Effector memory CD8-positive, alpha-beta T cell (primary cell): ENCODE measurements at places on chromosomes 1 and 21.

GRCh38 chr1:7747605-7748004 lies 23.5 kb upstream of the VAMP3 start:
- H3K27me3 ChIP-seq = peaks cover 15% of the 10 kb centered on the region
- no peak overlapping the region for H3K4me3 ChIP-seq
- H3K36me3 ChIP-seq = peaks cover 13% of the 10 kb centered on the region
- peaks cover under 1% of the 10 kb centered on the region for H3K4me1 ChIP-seq
- H3K27ac ChIP-seq = no peak overlapping the region

GRCh38 chr1:26477446-26478152 lies 5.4 kb downstream of the HMGN2 start:
- peak overlapping the region; percentile 77 for H3K27ac ChIP-seq
- no peak for DNase-seq
- peaks cover 2% of the 10 kb centered on the region for H3K4me1 ChIP-seq
- H3K27me3 ChIP-seq = no peaks in the 10 kb centered on the region

- no peaks in the 10 kb centered on the region for H3K27me3 ChIP-seq
- H3K27ac ChIP-seq = no peak overlapping the region
- H3K36me3 ChIP-seq = no peaks in the 10 kb centered on the region
- no peak overlapping the region for H3K4me3 ChIP-seq
- DNase-seq = no peak
Observed at GRCh38 chr1:196449460-196449859, 158.8 kb downstream of the KCNT2 start.

GRCh38 chr1:214476986-214477870 lies 74.2 kb downstream of the PTPN14 start:
- H3K4me1 ChIP-seq = no peaks in the 10 kb centered on the region
- no peaks in the 10 kb centered on the region for H3K36me3 ChIP-seq
- H3K27ac ChIP-seq = no peak overlapping the region

DNA sequence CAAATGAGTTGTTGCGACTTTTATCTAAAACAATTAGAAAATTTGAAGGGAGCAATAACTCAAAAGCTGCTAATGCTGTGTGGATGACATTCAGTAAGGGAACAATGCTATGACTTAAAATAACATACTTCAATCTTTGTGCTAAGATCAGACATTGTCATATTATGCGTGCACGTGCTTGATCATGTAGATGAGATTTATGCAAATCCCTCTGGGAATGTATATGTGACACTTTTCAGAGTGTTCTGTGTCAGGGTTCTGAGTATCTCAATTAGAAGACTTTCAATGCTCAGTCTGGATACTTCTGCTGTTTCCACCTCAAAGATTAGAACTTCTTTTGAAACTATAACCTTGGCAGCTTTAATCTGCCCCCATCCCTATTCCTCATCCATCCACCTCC lies 18.6 kb upstream of the POU2F1 start:
- DNase-seq = no peak
- H3K27ac ChIP-seq = no peak overlapping the region

DNA sequence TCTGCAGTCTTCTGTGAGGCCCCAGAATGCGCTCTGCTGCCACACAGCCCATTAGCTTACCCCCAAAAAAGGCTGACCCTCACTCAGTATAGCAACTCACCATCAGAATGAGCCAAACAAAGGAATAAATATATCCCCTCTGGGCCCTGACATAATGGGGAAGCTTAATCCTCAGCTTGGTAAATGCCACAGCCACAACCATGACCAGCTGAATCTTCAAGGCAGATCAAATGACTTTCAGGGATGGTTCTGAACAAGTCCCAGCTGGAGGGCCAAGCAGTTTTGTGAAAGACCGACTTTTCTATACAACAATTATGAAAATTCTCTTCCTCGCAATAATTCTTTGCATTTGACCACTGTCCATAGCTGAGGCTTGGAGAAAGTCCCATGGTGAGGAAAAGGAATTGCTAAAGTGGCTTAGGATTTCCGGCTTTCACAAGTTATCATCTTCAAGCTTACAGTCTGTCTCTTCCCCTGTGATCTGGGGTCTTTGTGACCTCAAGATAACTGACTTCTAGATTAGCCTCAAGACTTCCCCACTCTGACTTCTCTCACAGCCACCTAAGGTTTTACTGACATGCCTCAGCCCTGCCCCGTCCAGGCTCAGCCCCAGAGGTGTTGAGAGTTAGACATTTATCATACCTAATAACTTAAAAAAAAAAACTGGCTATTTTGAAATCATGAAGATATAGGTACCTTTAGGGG lies 47.8 kb upstream of the PBX1 start:
- H3K36me3 ChIP-seq = no peaks in the 10 kb centered on the region
- DNase-seq = no peak

DNA sequence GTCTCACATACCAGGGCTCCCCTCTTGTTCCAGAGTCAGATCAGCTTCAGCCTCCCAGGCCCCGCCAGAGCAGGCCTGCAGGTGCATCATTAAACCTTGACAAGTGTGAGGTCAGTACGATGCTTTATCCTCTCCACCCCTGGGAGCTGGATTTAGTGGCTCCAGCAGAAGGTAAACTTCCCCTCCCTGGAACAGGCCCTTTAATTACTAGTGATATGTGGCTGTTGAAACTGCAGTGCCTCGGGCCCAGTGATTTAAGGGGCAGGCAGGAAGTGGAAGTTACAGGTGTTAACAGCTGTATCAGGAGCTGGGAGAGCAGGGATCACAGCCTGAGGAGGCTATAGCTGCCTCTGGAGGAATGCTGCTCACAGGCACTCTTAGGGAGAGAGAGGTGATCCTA lies 132.4 kb upstream of the KLHDC7A start:
- H3K36me3 ChIP-seq = no peaks in the 10 kb centered on the region
- no peak overlapping the region for H3K27ac ChIP-seq
- no peak overlapping the region for H3K4me3 ChIP-seq
- peaks cover 68% of the 10 kb centered on the region for H3K27me3 ChIP-seq
- no peaks in the 10 kb centered on the region for H3K4me1 ChIP-seq

DNA sequence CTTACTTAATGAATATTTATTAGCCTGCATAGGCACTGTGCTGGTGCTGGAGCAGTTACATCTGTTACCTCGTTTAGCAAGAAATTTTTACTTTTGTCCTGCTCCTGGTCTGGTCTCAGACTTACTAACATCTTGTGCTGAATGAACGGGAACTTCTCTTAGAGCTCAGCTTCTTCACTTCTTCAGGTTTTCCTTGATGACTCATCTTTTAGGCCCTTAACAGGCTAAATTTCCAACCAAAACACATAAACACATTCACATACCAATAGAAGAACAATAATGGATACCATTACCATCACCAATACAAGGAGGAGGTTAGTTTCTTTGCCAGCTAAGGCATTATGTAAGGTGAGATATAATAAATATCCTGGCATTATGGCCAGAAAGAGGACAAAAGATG lies 68.9 kb downstream of the IFI44 start:
- no peaks in the 10 kb centered on the region for H3K36me3 ChIP-seq
- no peak overlapping the region for H3K4me3 ChIP-seq
- no peaks in the 10 kb centered on the region for H3K27me3 ChIP-seq
- H3K4me1 ChIP-seq = no peaks in the 10 kb centered on the region
- no peak for DNase-seq

DNA sequence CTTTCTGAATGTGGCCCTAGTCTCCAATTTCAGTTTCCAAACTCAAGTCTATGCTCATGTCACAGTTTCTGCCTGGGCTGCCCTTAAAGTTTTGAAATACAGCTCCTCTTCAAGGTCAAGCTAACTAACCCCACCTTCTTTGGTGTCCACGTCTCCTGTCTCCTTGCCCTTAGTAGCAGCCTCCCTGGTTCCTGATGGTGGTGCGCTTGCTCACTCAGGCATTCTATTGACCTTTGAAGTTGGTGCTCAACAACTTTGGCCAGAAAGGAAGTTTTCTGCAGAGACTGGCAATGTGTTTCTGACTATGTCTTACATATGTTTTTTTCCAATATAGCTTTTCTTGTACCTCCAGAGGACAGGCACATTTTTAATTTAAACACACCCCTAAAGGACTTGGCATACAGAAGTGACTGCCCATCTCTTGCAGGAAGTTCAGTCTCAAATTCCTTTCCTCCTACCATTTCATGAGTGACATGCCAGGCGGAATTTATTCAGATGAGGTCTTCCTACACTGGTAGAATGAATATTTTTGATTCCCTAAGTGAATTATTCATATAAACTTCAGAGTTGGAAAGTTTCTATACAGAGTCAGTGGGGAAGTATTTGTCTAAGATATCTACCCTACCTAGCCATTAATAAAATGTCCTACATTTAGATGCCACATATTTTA lies 364.3 kb upstream of the USP24 start:
- H3K4me3 ChIP-seq = no peak overlapping the region
- DNase-seq = no peak
- no peaks in the 10 kb centered on the region for H3K36me3 ChIP-seq
- H3K27me3 ChIP-seq = peaks cover 27% of the 10 kb centered on the region
- H3K27ac ChIP-seq = no peak overlapping the region

GRCh38 chr21:34882719-34883131 lies 166.4 kb downstream of the RUNX1 start:
- H3K27ac ChIP-seq = no peak overlapping the region
- H3K36me3 ChIP-seq = peaks cover 55% of the 10 kb centered on the region
- no peaks in the 10 kb centered on the region for H3K27me3 ChIP-seq
- no peak for DNase-seq
- peaks cover 33% of the 10 kb centered on the region for H3K4me1 ChIP-seq

DNA sequence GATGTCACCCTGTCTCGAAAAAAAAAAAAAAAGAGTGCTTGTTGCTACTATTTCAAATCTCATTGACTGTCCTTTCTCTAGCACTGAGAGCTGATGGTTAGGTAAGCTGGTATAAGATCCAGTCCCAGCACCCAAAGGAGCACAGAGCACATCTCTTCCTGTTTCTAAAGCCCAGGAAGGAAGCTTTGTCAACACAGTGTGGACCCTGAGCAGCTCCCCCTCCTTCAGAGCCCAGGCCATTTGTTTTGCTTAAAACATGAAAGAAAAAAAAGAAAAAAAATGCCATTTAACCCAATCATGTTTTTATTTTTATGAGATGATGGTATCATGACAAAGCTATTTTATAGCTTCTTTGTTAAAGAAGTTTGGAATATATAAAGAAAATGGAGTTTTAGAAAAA lies 184.1 kb upstream of the DUSP10 start:
- H3K27me3 ChIP-seq = peaks cover 10% of the 10 kb centered on the region
- no peak for DNase-seq
- no peak overlapping the region for H3K4me3 ChIP-seq
- H3K27ac ChIP-seq = no peak overlapping the region
- H3K4me1 ChIP-seq = no peaks in the 10 kb centered on the region

DNA sequence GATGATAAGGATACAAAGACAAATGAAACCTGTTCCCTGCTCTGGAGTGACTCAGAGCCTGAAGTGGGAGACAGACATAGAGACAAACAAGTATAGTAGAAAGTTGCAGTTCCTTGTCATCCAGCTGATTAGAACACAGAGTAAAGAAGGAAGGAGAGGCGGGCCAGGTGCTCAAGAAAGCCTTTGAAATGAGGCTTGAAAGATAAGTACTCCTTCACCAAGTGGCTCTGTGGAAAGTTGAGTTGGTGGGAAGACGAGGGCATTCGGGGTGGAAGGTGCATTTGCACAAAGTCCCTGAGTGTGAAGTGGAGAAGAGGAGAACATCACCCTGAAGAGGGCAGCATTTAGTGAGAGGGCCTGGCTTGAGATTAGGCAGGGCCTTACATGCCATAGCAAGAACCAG lies 17.0 kb downstream of the MARK1 start:
- no peaks in the 10 kb centered on the region for H3K36me3 ChIP-seq
- no peak overlapping the region for H3K4me3 ChIP-seq
- H3K27ac ChIP-seq = no peak overlapping the region
- no peaks in the 10 kb centered on the region for H3K4me1 ChIP-seq

DNA sequence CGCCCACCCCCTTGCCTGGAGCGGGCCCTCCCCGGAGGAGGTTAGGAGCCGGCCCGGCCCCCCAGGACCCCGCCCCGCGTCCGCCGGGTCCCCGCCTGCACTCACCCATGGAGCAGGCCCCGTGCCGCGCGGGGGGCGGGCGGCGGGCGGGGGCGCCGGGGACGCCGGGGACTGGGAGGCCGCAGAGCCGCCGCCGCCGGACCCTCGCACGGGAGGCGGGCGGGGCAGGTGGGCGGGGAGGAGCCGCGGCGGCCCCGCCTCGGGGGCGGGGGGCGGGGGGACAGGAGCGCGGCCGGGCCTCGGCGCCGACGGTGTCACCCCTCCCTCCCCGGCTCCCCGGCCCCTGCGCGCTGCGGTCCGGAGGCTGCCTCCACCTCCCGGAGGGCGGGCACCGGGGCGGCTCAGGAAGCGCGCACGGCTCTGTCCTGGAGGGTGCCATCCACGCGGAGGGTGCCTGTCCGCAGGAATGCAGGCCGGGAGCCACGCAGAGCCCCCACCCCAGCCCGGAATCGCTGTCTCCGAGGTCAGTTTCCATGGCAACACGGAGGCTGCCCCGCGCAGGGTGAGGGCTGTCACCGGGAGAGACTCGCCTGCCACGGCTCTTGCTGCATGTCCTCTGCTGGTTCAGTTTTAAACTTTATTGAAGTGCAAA lies 5.9 kb upstream of the PLEKHG5 start:
- no peak overlapping the region for H3K27ac ChIP-seq
- peaks cover 16% of the 10 kb centered on the region for H3K27me3 ChIP-seq
- DNase-seq = peak; percentile 32
- H3K4me1 ChIP-seq = peaks cover 7% of the 10 kb centered on the region
- H3K36me3 ChIP-seq = peaks cover 2% of the 10 kb centered on the region

- no peak for DNase-seq
- no peak overlapping the region for H3K27ac ChIP-seq
- H3K36me3 ChIP-seq = no peaks in the 10 kb centered on the region
- H3K4me1 ChIP-seq = peaks cover 26% of the 10 kb centered on the region
- H3K4me3 ChIP-seq = no peak overlapping the region
Observed at GRCh38 chr1:192527950-192528349, 47.6 kb upstream of the RGS1 start.

DNA sequence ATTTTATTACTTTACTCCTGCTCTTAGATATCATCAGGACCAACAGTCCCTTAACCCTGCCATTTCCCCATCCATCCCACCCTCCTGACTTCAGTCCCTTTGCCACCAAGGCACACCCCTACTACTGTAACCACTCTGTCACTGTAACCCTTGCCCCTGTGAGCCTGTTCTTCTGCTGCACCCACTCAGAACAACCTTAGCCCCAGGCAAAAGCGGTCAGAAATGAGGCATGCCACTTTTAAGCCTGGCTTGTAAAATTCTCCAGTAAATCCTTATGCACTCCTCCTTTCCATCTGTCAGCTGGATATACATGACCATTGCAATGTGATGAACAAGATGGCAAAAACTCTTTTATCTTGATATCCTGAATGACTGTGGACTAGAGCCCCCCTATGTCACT lies 555.0 kb upstream of the PLXNA2 start:
- no peak overlapping the region for H3K4me3 ChIP-seq
- no peaks in the 10 kb centered on the region for H3K4me1 ChIP-seq

DNA sequence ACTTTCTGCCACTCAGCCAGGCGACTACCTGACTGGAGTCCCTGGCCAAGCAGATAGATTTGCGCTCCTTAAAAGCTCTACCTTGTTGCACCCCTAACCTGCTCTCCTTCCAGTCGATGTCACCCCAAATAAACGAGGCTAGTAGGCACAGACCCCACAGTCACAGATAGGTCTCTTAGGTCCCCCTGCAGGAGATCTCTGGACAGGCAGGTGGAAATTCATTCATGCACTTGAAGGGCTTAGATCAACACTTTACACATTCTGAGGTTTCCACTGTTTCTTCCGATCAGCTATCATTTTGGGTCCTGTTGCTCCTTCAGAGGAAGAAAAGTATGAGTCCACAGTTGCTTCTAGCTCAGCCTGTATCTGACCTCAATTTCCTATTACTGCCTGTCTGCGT lies 272.6 kb upstream of the FMN2 start:
- H3K27ac ChIP-seq = no peak overlapping the region
- H3K27me3 ChIP-seq = peaks cover 7% of the 10 kb centered on the region
- DNase-seq = no peak
